Adrenal gland (tissue), 19 donors: ENCODE measurements at places on chromosomes 1 and 21. TPM values are rescaled to one million over a fixed set of nuclear protein-coding genes. Genes with fewer than 3 reads are reported as not detected.

The RHOU gene
- 6.1 TPM for polyA plus RNA-seq

The MLLT11 gene
- polyA plus RNA-seq: 9.0 TPM

The AMY2A gene
- 0.30 TPM for polyA plus RNA-seq

The LRRIQ3 gene
- 0.98 TPM for polyA plus RNA-seq

The TENT5C gene
- polyA plus RNA-seq: 0.54 TPM

The ASCL5 gene
- polyA plus RNA-seq: 0.10 TPM

The ATF6 gene
- polyA plus RNA-seq: 3.5 TPM

The PTPRC gene
- 4.7 TPM for polyA plus RNA-seq

The GBP5 gene
- polyA plus RNA-seq: 2.4 TPM

The KCNH1 gene
- 0.64 TPM for polyA plus RNA-seq

The FAM76A gene
- 4.9 TPM for polyA plus RNA-seq

The PLEKHG5 gene
- 23.0 TPM for polyA plus RNA-seq

The PLA2G2D gene
- polyA plus RNA-seq: not detected

The DENND1B gene
- polyA plus RNA-seq: 1.7 TPM

The VHLL gene
- not detected for polyA plus RNA-seq

The NID1 gene
- polyA plus RNA-seq: 61.1 TPM

The GNG12 gene
- polyA plus RNA-seq: 102 TPM

The DIO1 gene
- polyA plus RNA-seq: 0.11 TPM

The LIPI gene
- not detected for polyA plus RNA-seq

The CASZ1 gene
- 10.2 TPM for polyA plus RNA-seq

The TSTD1 gene
- polyA plus RNA-seq: 109 TPM

The TMEM201 gene
- polyA plus RNA-seq: 2.1 TPM

The SPRR2E gene
- polyA plus RNA-seq: not detected

The AJAP1 gene
- polyA plus RNA-seq: 0.32 TPM

The RGS13 gene
- polyA plus RNA-seq: 0.13 TPM

The TMEM200B gene
- 3.3 TPM for polyA plus RNA-seq

The OR2L5 gene
- not detected for polyA plus RNA-seq

The KLHDC8A gene
- polyA plus RNA-seq: 60.9 TPM

The CEP170 gene
- 27.3 TPM for polyA plus RNA-seq

The BEND5 gene
- polyA plus RNA-seq: 11.2 TPM

The CLCNKB gene
- polyA plus RNA-seq: 4.4 TPM

The UTS2 gene
- polyA plus RNA-seq: 6.8 TPM

The PTAFR gene
- 1.7 TPM for polyA plus RNA-seq

The CRP gene
- polyA plus RNA-seq: 0.64 TPM

The CLDN14 gene
- polyA plus RNA-seq: not detected

The REN gene
- 0.24 TPM for polyA plus RNA-seq

The RAD54L gene
- 2.1 TPM for polyA plus RNA-seq

The SZRD1 gene
- polyA plus RNA-seq: 64.1 TPM

The SETD4 gene
- polyA plus RNA-seq: 12.5 TPM

The SERTAD4 gene
- 0.47 TPM for polyA plus RNA-seq

The ATP1A2 gene
- polyA plus RNA-seq: 0.99 TPM
